ENCODE measurements at places on chromosomes 2 and 18. TPM values are rescaled to one million over a fixed set of nuclear protein-coding genes. Genes with fewer than 3 reads are reported as not detected.

The CRYBA2 gene
- not detected for total RNA-seq

- no peak for DNase-seq
- H3K36me3 ChIP-seq, result peaks cover 5% of the 10 kb centered on the region
- no peaks in the 10 kb centered on the region for H3K27me3 ChIP-seq
- peaks cover 13% of the 10 kb centered on the region for H3K4me1 ChIP-seq
- H3K27ac ChIP-seq, result no peak overlapping the region
- no peak overlapping the region for H3K4me3 ChIP-seq
Observed at GRCh38 chr2:239151201-239152131, 249.4 kb downstream of the HDAC4 start.

- no peak for DNase-seq
- no peak overlapping the region for H3K4me3 ChIP-seq
- H3K27ac ChIP-seq, result no peak overlapping the region
- no peaks in the 10 kb centered on the region for H3K27me3 ChIP-seq
- no peaks in the 10 kb centered on the region for H3K36me3 ChIP-seq
Observed at GRCh38 chr2:38163006-38163405, 87.1 kb upstream of the CYP1B1 start.

DNA sequence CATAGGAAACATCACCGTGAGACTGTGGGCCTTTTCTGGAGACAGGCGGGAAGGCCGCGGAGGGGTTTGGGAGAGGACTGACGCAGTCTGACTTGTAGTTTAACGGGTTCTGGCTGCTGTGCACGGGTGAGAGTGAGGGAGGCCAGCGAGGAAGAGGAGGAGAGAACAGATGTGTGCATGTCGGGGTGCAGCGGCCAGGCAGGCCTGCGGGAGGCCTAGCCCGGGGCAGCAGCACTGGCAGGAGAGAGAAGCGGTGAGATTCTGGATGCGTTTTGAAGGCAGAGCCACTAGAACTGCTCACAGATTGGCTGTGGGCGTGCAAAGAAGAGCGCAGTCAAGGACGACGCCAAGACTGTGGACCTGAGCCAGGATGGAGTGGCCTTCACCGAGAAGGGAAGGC is 53.9 kb downstream of the PTGR3 start:
- no peak overlapping the region for H3K27ac ChIP-seq
- H3K4me3 ChIP-seq, result no peak overlapping the region
- no peak for DNase-seq
- H3K27me3 ChIP-seq, result peaks cover 26% of the 10 kb centered on the region
- H3K4me1 ChIP-seq, result no peaks in the 10 kb centered on the region

DNA sequence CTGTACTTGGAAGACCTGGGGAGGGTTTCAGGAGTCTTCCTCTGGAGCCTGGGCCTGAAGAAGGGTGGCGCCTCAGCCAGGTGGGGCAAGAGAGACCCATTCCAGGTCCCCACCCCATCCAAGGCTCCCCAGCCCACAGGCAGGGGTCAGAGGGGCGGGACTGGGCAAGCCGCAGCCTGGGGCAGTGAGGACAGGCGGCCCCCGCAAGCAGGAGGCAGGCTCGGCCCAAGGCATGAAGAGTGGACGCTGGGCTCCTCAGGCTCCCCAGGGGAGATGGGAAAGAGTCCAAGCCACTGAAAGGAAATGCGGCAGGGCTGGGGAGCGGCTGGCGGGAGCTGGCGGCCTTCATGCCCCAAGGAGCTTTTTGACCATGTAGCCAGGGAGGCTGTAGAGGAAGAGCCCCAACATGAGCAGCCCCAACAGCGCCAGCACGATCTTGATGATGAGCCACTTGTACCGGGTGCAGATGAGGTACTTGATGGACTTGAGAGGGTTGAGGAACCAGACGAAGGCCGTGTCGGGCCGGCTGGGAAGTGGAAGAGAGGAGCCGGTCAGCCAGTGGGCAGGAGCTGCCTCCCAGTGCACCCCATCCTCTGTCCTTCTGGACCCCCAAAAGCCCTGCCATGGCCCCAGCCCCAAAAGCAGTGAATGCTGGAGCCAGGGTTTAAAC is 20.1 kb downstream of the OTOF start:
- H3K27ac ChIP-seq, result no peak overlapping the region
- DNase-seq, result no peak
- no peaks in the 10 kb centered on the region for H3K27me3 ChIP-seq
- H3K36me3 ChIP-seq, result no peaks in the 10 kb centered on the region
- H3K4me1 ChIP-seq, result peaks cover 29% of the 10 kb centered on the region

DNA sequence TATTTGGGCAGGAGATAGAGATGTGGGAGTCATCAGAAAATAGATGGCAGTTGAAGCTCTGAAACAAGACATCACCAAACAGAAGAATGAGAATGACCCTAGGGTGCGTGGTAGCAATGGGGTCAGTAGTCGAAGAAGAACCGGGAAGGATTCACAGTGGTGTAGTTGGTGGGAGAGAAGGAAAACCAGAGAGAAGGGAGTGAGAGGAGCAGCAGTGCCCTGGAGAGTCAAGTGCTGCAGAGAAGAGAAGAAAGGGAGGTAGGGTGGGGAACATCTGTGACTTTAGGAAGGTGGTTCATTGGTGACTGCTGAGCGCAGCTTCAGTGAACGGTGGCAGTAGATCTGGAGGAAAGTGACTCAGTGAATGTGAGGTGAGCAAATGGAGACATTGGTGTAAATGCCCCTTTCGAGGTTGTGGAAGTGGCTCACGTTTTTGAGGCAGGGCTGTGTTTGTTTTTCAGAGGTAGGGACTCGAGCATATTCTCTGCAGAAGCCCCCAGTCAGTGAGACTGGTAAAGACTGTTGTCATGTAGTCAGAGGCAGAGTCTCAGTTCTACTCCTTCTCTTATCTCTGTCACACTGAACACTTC is 36.4 kb downstream of the CDC42EP3 start:
- H3K4me3 ChIP-seq, result no peak overlapping the region
- no peak overlapping the region for H3K27ac ChIP-seq

Measured in Calu3 (cell line).